Adipose tissue (tissue), 3 donors: ENCODE measurements at places on chromosomes 7 and 10. TPM values are rescaled to one million over a fixed set of nuclear protein-coding genes. Genes with fewer than 3 reads are reported as not detected.

Gene LIPM
- 0.04 TPM for polyA plus RNA-seq

Gene ASZ1
- polyA plus RNA-seq, result not detected

Gene METTL27
- polyA plus RNA-seq, result 0.86 TPM

Gene TLL2
- 0.09 TPM for polyA plus RNA-seq

Gene ATOH7
- 0.04 TPM for polyA plus RNA-seq

Gene PKD2L1
- not detected for polyA plus RNA-seq

Gene TMEM26
- polyA plus RNA-seq, result 0.34 TPM

Gene PPIF
- polyA plus RNA-seq, result 173 TPM

Gene VAX1
- polyA plus RNA-seq, result not detected

Gene MYH16
- not detected for polyA plus RNA-seq

Gene LRIT1
- not detected for polyA plus RNA-seq

Gene OSBPL3
- 0.79 TPM for polyA plus RNA-seq

Gene NPY4R
- polyA plus RNA-seq, result 0.04 TPM

Gene INA
- 0.03 TPM for polyA plus RNA-seq

Gene PLEKHS1
- polyA plus RNA-seq, result not detected

Gene ASB15
- not detected for polyA plus RNA-seq

Gene MALRD1
- 0.06 TPM for polyA plus RNA-seq

Gene CCL26
- polyA plus RNA-seq, result 10.6 TPM

Gene RELN
- 3.8 TPM for polyA plus RNA-seq

Gene HTR5A
- polyA plus RNA-seq, result not detected

Gene VCL
- polyA plus RNA-seq, result 20.1 TPM

Gene PHYHIPL
- polyA plus RNA-seq, result 2.3 TPM

Gene STEAP1
- polyA plus RNA-seq, result 50.9 TPM

Gene IL6
- polyA plus RNA-seq, result 2.9 TPM

Gene MEIG1
- polyA plus RNA-seq, result not detected

Gene CLRN3
- not detected for polyA plus RNA-seq
